ENCODE measurements at places on chromosomes 3 and 15. TPM values are rescaled to one million over a fixed set of nuclear protein-coding genes. Genes with fewer than 3 reads are reported as not detected.
A peak's percentile ranks its signal among the peaks of the same experiment; 100 is the strongest.

CCDC54 gene
- not detected for total RNA-seq

MYD88 gene
- 25.0 TPM for total RNA-seq

CPB1 gene
- total RNA-seq, result 0.46 TPM

FETUB gene
- total RNA-seq, result not detected

ZMAT3 gene
- total RNA-seq, result 23.3 TPM

CERS3 gene
- not detected for total RNA-seq

COL6A5 gene
- total RNA-seq, result not detected

RNU5B-1 gene
- not detected for total RNA-seq

SLC35A5 gene
- total RNA-seq, result 28.7 TPM

LRRN1 gene
- total RNA-seq, result 0.83 TPM

MOBP gene
- total RNA-seq, result not detected

CP gene
- 8.1 TPM for total RNA-seq

DNA sequence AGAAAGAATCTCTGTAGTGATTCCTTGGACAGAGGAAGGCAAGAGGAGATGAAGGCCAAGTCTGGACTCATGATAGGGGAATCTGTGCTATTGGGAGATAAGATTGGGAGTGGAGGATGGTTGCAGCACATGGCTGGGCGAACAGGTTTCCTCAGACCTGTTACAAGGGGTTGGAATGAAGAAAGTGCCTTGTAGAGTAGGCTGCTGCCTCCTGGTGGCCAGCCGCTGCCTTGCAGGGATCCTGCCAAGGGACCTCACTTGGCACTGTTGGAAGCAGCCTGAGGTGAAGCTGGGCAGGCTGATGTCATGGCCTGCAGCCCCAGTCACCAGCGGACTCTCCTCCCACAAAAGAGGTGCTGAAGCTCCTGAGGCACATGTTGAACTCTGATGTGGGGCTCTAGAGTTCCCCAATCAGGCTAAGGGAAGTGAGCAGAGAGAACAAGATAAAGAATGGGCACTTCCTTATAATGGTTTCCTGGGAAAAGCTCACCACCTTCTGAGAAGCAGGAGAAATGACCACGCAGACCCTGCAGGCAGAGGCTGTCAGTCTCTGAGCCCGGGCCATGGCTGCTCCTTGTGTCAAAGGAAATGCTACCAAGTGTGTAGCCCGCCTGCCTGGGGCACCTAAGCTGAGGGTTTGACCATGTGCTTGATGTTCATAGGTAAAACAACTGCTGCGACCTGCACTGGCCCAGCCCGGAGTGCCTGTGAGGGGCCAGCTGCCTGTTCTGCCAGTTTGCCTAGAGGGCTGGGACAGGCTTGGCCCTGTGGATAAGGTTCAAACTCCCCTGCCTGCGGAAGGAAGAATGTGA is 1.6 kb upstream of the TEX264 start:
- no peak overlapping the region for H3K4me3 ChIP-seq
- DNase-seq, result peak; percentile 94
- no peak overlapping the region for H3K27ac ChIP-seq
- no peaks in the 10 kb centered on the region for H3K27me3 ChIP-seq
- peaks cover 69% of the 10 kb centered on the region for H3K4me1 ChIP-seq

GRCh38 chr3:131174752-131175151 is 148.1 kb downstream of the NEK11 start:
- no peak overlapping the region for H3K4me3 ChIP-seq
- H3K36me3 ChIP-seq, result no peaks in the 10 kb centered on the region
- H3K27ac ChIP-seq, result no peak overlapping the region
- no peaks in the 10 kb centered on the region for H3K27me3 ChIP-seq
- DNase-seq, result no peak
- no peaks in the 10 kb centered on the region for H3K4me1 ChIP-seq

DNA sequence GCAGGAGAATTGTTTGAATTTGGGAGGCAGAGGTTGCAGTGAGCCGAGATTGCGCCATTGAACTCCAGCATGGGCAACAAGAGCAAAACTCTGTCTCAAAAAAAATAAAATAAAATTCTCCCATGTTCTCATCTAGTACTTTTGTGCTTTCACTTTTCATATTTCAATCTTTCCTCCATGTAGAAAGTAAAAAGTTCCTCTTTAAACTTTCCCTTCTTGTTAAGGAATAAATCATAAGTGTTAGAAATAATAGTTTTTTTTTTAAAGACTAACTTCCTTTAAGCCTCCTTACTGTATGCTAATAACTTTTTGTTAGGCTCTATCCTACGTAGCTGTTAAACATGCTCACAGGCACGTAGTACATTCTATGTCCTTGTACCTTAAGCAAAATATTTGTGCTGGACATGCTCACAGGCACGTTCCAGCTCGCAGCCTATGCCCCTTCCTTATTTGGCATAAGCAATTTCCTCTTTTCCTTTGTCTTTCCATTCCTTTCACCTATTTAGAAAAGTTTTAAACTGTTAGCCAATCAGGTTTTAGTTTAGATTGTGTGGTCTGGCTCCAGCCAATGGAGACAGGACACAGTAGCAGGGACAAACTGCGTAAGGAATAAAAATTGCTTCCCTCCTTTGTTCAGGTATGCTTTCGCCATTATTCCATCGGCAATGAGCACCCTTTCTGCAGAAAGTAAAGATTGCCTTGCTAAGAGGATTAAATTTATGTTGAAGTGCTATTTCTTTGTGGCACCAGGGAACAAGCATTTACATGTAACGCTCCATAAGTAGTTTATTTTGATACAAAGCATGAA is 38.9 kb upstream of the PIK3CB start:
- H3K4me3 ChIP-seq, result no peak overlapping the region
- no peaks in the 10 kb centered on the region for H3K4me1 ChIP-seq
- no peak overlapping the region for H3K27ac ChIP-seq
- no peaks in the 10 kb centered on the region for H3K27me3 ChIP-seq

DNA sequence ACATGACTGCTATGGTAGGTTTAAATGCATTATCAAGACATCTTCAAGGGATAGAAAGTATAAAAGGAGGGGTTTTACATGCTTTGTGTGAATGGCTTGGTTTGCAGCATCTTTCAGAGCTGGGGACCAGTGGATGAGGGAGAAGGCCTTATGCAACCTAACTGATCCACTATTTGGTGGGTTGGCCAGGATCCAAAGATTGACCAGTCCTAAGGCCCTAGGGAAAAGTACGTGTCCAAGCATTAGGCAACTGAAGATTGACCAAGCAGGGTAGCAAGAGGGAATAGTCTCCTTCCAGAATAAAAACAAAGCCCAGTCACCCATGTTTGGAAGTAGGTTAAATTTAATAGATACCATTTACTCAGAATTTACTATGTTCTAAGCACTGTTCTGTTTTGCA is 509.3 kb downstream of the EPHB1 start:
- no peaks in the 10 kb centered on the region for H3K4me1 ChIP-seq
- H3K27me3 ChIP-seq, result no peaks in the 10 kb centered on the region
- H3K4me3 ChIP-seq, result no peak overlapping the region
- H3K27ac ChIP-seq, result no peak overlapping the region

- H3K4me3 ChIP-seq, result no peak overlapping the region
- H3K27ac ChIP-seq, result no peak overlapping the region
- peak; percentile 91 for DNase-seq
- no peaks in the 10 kb centered on the region for H3K27me3 ChIP-seq
These were observed 173.8 kb downstream of the SMAD6 start for GRCh38 chr15:66875588-66876420.

DNA sequence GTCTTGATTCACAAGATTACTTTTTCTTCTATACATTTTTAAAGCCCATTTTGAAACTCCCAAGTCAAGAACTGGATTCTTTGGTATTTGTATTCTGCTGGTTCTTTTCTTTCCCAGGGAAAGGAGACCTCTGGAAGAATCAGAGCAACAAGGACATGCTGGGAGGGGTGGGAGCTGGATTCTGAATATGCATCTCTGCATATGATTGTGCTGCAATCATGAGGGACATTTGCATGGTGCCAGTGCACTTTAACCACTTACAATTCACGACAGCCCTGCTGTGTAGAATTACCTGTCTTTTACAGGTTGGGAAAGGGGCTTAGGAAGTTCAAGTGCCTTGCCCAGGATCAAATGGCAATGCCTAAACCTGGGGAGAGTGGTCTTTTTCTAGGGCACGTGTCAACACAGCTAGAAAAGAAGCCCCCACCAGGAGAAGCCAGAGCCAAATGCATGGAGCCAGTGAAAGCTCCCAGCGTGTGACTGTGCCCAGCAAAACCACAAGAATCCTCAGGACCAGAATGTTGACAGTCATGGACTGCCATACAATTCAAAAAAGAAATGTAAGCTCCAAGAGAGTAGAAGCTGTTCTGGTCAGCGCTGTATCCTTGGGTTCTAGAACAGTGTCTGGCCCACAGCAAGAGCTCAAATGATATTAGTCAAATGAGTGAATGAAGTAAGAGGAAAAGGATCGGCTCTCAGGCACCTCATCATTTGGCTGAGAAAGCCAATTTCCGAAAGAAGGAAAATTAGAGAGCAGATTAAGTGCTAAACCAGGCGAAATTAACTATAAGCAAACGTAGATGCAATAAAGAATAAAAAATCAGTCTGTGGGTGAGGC is 84.5 kb upstream of the MEF2A start:
- no peaks in the 10 kb centered on the region for H3K36me3 ChIP-seq
- no peak overlapping the region for H3K4me3 ChIP-seq
- no peak overlapping the region for H3K27ac ChIP-seq
- DNase-seq, result no peak

DNA sequence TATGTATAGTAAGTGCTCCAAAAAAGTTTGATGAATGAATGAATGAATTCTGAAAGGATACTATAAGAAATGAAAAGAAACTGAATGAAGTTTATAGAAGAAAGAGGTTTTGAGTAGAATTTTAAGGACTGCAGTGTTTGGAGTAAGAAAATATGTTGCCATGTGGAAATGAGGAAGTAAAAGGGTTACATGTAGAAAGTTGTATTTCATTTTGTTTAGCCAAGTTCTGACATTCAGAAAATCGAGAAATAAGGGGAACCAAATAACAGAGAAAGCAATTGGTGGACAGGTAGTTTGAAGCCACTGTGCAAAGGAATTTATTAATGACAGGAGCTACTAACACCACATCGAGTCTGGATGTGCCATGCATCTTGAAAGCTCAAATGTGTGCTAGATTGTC is 200.7 kb downstream of the SATB1 start:
- no peaks in the 10 kb centered on the region for H3K27me3 ChIP-seq
- no peaks in the 10 kb centered on the region for H3K4me1 ChIP-seq
- H3K4me3 ChIP-seq, result no peak overlapping the region

- no peaks in the 10 kb centered on the region for H3K4me1 ChIP-seq
- H3K4me3 ChIP-seq, result no peak overlapping the region
- H3K36me3 ChIP-seq, result no peaks in the 10 kb centered on the region
These were observed 713.0 kb upstream of the CADM2 start for GRCh38 chr3:84245789-84246188.

GRCh38 chr3:133884054-133884886 is 11.4 kb downstream of the RAB6B start:
- H3K27ac ChIP-seq, result no peak overlapping the region
- peak; percentile 66 for DNase-seq
- no peaks in the 10 kb centered on the region for H3K27me3 ChIP-seq
- H3K4me3 ChIP-seq, result no peak overlapping the region
- H3K36me3 ChIP-seq, result no peaks in the 10 kb centered on the region
- no peaks in the 10 kb centered on the region for H3K4me1 ChIP-seq

- no peak for DNase-seq
- no peaks in the 10 kb centered on the region for H3K36me3 ChIP-seq
- no peak overlapping the region for H3K4me3 ChIP-seq
- no peaks in the 10 kb centered on the region for H3K4me1 ChIP-seq
- peaks cover 6% of the 10 kb centered on the region for H3K27me3 ChIP-seq
These were observed 16.3 kb upstream of the HDAC11 start for GRCh38 chr3:13463618-13464400.

GRCh38 chr3:185582871-185583270 is 3.2 kb upstream of the SENP2 start:
- DNase-seq, result no peak
- H3K4me3 ChIP-seq, result no peak overlapping the region
- H3K4me1 ChIP-seq, result peaks cover 21% of the 10 kb centered on the region
- H3K27ac ChIP-seq, result no peak overlapping the region
- no peaks in the 10 kb centered on the region for H3K27me3 ChIP-seq

DNA sequence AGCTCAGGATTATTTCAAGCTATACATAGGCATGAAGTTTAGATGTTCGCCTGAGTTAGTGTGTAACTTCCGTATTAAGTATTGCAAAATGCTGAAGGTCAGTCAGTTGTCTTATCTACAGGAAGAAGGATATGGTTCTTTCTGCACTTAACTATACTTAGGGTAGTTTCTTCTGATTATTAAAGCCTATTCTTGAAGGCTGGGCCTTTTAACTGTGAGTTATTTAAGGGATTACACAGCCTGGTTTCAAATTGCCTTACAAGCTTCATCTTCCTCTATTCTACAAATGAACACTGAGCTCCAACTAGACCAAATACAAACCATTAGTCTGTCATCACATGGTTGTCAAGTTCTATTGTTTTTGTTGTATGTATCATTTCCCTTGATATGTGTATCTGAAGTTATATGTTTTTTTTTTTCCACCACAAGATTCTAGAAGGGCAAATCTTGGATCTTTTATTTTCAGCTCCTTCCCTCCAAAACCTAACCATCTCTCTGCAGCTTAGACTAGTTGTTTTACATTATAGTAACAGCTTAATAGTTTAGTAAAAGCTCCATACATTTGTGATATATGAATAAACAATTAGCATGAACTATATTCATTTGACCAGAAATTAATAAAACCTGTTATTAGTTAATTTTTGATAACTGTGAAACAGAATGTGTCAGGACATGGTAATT is 272.9 kb upstream of the KCNMB2 start:
- no peak overlapping the region for H3K27ac ChIP-seq
- H3K27me3 ChIP-seq, result no peaks in the 10 kb centered on the region
- H3K4me3 ChIP-seq, result no peak overlapping the region
- H3K36me3 ChIP-seq, result no peaks in the 10 kb centered on the region
- no peak for DNase-seq

GRCh38 chr3:172913911-172914655 is 163.6 kb downstream of the ECT2 start:
- H3K36me3 ChIP-seq, result no peaks in the 10 kb centered on the region
- no peaks in the 10 kb centered on the region for H3K27me3 ChIP-seq
- DNase-seq, result no peak
- H3K4me3 ChIP-seq, result no peak overlapping the region

- H3K27ac ChIP-seq, result no peak overlapping the region
- H3K4me1 ChIP-seq, result peaks cover 34% of the 10 kb centered on the region
- H3K36me3 ChIP-seq, result no peaks in the 10 kb centered on the region
- no peak for DNase-seq
- no peak overlapping the region for H3K4me3 ChIP-seq
These were observed 85.7 kb downstream of the TBL1XR1 start for GRCh38 chr3:177111541-177111949.

- no peaks in the 10 kb centered on the region for H3K27me3 ChIP-seq
- H3K36me3 ChIP-seq, result no peaks in the 10 kb centered on the region
- DNase-seq, result no peak
- no peak overlapping the region for H3K4me3 ChIP-seq
- H3K4me1 ChIP-seq, result peaks cover 29% of the 10 kb centered on the region
- no peak overlapping the region for H3K27ac ChIP-seq
These were observed 19.1 kb downstream of the IREB2 start for GRCh38 chr15:78457101-78457500.

DNA sequence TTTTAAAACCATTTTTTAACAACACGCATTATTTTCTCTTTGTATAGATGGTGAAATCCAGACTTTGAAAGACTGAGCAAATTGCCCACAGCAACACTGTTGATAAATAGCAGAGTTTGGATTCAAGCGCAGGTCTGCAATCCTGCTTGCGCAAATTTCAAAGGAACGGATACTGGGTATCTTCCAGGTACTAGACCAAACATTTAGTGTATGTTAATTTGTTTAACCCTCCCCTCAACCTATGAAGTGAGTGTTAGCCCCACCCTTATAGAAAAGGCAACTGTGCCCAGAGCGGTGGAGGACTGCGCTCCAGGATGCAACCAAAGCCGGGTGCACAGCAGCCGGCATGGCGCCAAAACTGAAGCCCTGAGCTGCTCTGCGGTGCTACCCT is 103.8 kb downstream of the CPN2 start:
- H3K27me3 ChIP-seq, result no peaks in the 10 kb centered on the region
- peaks cover 21% of the 10 kb centered on the region for H3K4me1 ChIP-seq
- no peaks in the 10 kb centered on the region for H3K36me3 ChIP-seq

Measured in esophagus muscularis mucosa (tissue), 4 donors.